Naive B cell (primary cell): ENCODE measurements at places on chromosomes 12 and 14. TPM values are rescaled to one million over a fixed set of nuclear protein-coding genes. Genes with fewer than 3 reads are reported as not detected.

- H3K4me3 ChIP-seq = no peak overlapping the region
- peaks cover 8% of the 10 kb centered on the region for H3K36me3 ChIP-seq
- H3K4me1 ChIP-seq = no peaks in the 10 kb centered on the region
- no peak overlapping the region for H3K27ac ChIP-seq
- no peaks in the 10 kb centered on the region for H3K27me3 ChIP-seq
- DNase-seq = peak; percentile 13
Observed at GRCh38 chr14:69107407-69108003, 45.4 kb downstream of the DCAF5 start.

Gene TROAP
- polyA plus RNA-seq = not detected

DNA sequence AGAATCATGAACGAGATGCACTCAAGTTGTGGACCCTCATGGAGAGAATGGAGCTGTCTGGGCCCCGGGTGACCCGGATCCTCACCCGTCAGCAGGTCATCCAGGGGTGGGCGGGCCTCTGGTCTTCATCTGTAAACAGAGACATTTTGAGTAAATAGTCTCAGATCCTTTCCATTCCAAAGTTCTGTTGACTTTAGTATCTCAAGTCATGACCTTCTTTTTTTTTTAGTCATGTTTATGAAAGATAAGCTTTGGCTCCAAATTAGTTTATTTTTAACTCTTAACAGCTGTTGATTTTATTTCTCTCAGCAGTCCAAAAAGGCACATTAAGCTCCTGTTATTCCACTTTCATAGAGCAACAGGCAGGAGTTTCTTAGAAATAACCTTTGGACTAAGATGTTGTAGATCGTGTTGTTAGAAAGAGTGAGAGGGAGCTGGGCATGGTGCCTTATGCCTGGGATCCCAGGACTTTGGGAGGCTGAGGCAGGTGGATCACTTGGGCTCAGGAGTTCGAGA lies 48.9 kb upstream of the AMN start:
- no peak overlapping the region for H3K27ac ChIP-seq
- no peak overlapping the region for H3K4me3 ChIP-seq

Gene DUSP16
- polyA plus RNA-seq = 0.40 TPM

Gene YAF2
- polyA plus RNA-seq = 20.9 TPM

DNA sequence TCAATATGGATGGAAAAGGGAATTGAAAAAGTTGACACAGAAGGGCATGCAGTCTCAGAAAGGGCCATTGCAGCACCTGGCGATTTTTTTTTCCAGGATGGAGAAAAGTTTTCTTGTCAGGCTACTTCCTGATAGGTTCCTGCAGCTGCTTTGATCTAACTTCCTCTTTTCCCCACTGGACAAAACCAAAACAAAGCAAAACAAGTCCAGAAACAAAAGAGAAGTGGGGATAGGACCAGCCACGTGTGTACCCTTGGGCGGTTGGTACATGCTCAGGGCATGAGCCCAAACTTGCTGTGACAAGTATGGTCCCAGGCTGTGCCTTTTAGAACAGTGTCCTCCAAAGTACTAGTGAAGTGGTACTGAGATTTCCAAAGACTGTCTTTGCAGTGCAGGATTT lies 89.8 kb downstream of the CHST11 start:
- no peak overlapping the region for H3K4me3 ChIP-seq
- H3K4me1 ChIP-seq = peaks cover 73% of the 10 kb centered on the region
- no peaks in the 10 kb centered on the region for H3K36me3 ChIP-seq
- H3K27ac ChIP-seq = peak overlapping the region; percentile 30
- no peak for DNase-seq
